ENCODE measurements at places on chromosomes 2 and 18.

DNA sequence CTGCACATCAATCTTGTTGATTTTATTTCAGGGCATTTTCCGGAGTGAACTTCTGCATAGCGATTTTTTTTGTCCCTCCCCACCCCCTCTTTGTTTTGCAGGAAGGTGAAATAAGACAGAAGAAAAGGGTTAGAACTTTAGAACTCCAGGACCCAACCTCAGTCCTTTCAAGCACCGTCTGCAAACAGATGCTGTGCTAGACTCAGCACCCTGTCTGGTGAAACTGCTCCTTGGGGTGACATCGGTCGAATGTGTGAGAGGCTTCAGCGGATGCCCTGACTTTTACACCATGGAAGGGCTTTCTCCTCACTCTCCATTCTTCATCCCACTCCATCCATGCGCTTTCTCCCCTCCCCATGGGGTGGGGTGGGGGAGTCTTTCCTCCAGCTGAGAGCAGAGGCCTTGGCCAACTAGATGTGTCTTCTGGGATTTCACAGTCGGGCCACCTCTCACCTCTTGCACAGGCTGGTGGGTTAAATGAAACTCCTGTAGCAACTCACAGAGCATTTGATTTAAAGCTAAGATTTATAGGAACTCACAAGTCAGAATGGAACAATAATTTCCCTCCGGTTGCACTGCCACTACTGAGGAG is 43.3 kb upstream of the EDAR start:
- H3K4me3 ChIP-seq, result peak overlapping the region; percentile 46
- no peaks in the 10 kb centered on the region for H3K36me3 ChIP-seq
- H3K4me1 ChIP-seq, result peaks cover 6% of the 10 kb centered on the region
- no peaks in the 10 kb centered on the region for H3K27me3 ChIP-seq
- no peak for DNase-seq

GRCh38 chr2:29218071-29218470 is 102.9 kb downstream of the CLIP4 start:
- no peak overlapping the region for H3K4me3 ChIP-seq
- DNase-seq, result no peak
- H3K27me3 ChIP-seq, result no peaks in the 10 kb centered on the region
- no peaks in the 10 kb centered on the region for H3K36me3 ChIP-seq

DNA sequence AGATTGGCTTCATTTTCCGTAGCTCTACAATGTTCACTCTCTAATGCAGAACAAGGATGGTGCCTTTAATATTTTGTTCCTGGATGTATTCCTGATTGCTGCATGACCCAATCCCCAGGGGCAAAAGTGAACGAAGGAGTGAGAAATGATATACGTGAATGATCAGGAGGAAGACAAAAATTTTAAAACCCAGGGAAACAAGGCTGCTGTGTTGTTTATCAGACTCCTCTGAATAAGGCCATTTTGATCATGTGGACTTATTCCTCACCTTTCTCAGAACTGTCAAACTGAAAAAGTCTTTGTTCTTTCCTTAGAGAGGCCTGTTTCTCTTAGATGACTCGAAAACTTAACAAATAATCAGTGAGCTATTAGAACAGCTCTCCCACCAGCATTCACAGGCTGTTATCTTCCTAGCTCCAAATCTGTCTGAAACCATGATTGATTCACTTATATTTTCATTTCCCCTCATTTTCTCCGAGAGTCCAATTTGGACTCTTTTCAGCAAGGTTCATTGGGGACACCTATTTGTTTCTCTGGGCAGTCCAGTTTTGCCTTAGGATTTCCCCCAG is 29.5 kb upstream of the COX7A2L start:
- no peak overlapping the region for H3K4me3 ChIP-seq
- H3K36me3 ChIP-seq, result no peaks in the 10 kb centered on the region
- no peak for DNase-seq
- H3K27ac ChIP-seq, result no peak overlapping the region
- no peaks in the 10 kb centered on the region for H3K4me1 ChIP-seq

DNA sequence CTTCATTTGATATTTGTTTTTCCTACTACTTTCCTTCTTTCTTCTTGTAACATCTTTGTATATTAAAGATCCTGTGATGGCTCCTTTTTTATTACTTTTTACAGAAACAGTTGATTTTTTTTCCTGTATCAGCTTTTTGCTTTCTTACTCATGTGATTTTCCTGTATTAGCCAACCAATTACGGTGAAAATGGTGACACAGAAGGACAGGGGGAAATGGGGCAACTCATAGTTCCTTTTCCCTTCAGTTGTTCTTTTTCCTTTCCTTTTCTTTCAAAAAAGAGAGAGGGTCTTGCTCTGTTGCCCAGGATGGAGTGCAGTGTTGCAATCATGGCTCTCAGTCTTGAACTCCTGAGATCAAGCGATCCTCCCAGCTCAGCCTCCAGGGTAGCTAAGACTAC is 117.8 kb downstream of the ATL2 start:
- DNase-seq, result no peak
- H3K36me3 ChIP-seq, result no peaks in the 10 kb centered on the region
- H3K4me1 ChIP-seq, result no peaks in the 10 kb centered on the region
- H3K4me3 ChIP-seq, result no peak overlapping the region
- H3K27me3 ChIP-seq, result no peaks in the 10 kb centered on the region

GRCh38 chr2:143282684-143283083 is 153.5 kb downstream of the ARHGAP15 start:
- H3K4me1 ChIP-seq, result no peaks in the 10 kb centered on the region
- H3K27me3 ChIP-seq, result no peaks in the 10 kb centered on the region
- no peak overlapping the region for H3K27ac ChIP-seq
- no peak for DNase-seq

DNA sequence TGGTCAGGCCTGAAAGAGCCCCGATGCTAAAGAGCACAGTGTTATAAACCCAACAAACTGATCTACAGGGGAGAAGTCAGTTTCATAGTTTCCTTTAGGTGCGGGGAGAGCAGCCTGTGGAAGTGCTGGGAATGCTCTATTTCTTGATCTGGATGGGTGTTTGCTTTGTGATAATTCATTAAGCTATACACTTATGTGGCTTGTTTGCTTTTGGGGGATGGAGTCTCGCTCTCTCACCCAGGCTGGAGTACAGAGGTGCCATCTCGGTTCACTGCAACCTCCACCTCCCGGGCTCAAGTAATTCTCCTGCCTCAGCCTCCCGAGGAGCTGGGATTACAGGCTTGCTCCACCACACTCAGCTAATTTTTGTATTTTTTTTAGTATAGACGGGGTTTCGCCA is 30.1 kb upstream of the CEP68 start:
- no peak for DNase-seq
- no peak overlapping the region for H3K27ac ChIP-seq
- no peak overlapping the region for H3K4me3 ChIP-seq
- no peaks in the 10 kb centered on the region for H3K27me3 ChIP-seq
- peaks cover 12% of the 10 kb centered on the region for H3K4me1 ChIP-seq
- H3K36me3 ChIP-seq, result no peaks in the 10 kb centered on the region

DNA sequence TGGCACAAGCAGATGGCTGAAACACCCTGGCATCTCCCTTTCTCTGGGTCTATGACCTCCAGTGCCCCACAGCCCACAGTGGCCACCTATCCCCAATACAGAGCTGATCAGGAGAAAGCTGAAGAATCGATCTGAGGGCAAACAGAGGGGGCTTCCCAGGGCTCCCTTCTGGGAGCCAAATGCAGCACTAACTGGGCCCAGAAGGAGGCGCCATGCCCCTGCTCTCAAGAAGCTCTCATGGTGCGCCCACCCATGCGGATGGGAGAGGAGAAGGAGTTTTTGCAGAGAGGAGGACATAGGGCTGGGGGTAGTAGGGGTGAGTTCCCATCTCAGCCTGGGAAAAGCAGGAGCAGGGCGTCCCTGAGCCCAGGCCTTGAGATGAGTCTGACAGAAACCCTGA is 787.3 kb upstream of the RAB6C start:
- H3K4me1 ChIP-seq, result no peaks in the 10 kb centered on the region
- no peaks in the 10 kb centered on the region for H3K27me3 ChIP-seq
- H3K4me3 ChIP-seq, result no peak overlapping the region
- H3K36me3 ChIP-seq, result no peaks in the 10 kb centered on the region
- DNase-seq, result no peak

DNA sequence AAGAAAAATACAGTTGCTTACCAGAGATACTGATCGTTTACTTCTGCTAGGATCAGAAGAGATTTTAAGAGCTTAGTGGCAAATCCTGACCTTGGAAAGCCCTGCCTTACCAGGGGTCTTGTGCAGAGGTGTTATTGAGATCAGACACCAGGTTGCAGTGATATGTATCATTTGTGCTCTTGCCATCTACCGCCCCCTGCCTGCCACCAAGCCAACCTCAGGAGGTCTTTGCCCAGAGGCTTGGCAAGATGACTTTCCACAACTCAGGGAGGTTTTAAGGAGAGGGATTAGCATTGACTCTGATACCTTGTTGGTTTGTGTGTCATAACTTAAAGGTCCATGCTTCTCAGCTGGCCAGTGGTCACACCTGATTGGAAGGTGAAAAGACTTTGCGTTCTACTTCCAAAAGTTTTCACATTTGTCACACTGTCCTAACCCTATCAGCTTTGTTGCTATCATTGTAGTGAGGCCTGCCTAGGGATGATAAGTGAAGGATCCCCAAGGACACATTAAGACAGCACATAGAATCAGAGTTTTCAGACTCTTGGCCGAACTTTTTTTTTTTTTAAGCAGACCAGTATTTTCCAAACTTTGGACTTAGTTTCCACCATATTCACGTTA is 46.2 kb upstream of the MGAT5 start:
- peaks cover 49% of the 10 kb centered on the region for H3K4me1 ChIP-seq
- no peak overlapping the region for H3K27ac ChIP-seq
- H3K36me3 ChIP-seq, result no peaks in the 10 kb centered on the region
- no peak overlapping the region for H3K4me3 ChIP-seq

- no peaks in the 10 kb centered on the region for H3K27me3 ChIP-seq
- no peaks in the 10 kb centered on the region for H3K36me3 ChIP-seq
- no peak overlapping the region for H3K27ac ChIP-seq
- peaks cover 4% of the 10 kb centered on the region for H3K4me1 ChIP-seq
Measured at GRCh38 chr2:168912901-168913369, 11.8 kb downstream of the G6PC2 start.

GRCh38 chr18:60146220-60146960 is 226.2 kb downstream of the MC4R start:
- no peak overlapping the region for H3K27ac ChIP-seq
- H3K4me3 ChIP-seq, result no peak overlapping the region
- H3K4me1 ChIP-seq, result no peaks in the 10 kb centered on the region
- no peaks in the 10 kb centered on the region for H3K36me3 ChIP-seq

GRCh38 chr2:195561116-195561921 is 95.7 kb upstream of the SLC39A10 start:
- H3K36me3 ChIP-seq, result no peaks in the 10 kb centered on the region
- H3K4me1 ChIP-seq, result peaks cover 9% of the 10 kb centered on the region
- no peak overlapping the region for H3K27ac ChIP-seq
- H3K4me3 ChIP-seq, result no peak overlapping the region
- no peak for DNase-seq
- H3K27me3 ChIP-seq, result no peaks in the 10 kb centered on the region

DNA sequence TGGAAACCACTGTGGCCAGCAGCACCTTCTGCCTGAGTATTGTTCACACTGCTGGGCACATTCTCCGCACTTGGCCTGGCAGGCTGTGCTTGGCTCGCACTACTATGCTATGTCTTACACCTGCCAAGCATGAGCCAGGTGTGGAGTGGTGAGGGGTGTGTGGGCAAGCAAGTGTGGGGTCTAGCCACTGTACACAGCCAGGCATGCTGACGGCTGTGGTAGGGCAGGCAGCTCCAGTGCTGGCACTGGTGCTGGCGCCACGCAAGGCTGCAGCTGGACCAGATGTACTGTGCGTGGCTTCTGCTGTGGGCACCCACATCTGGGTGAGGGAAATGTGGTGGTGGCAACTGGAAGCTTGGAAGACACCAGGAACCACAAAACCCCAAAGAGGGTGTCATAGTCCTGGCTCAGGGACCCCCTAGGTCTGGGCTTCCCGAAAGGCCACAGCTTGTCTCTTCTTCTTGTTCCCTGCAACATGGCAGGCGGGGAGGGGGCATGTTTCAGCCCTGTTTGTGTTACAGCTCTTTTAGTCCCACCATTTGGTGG is 101.5 kb downstream of the ALMS1 start:
- no peak overlapping the region for H3K4me3 ChIP-seq
- H3K4me1 ChIP-seq, result no peaks in the 10 kb centered on the region
- DNase-seq, result no peak
- no peak overlapping the region for H3K27ac ChIP-seq

GRCh38 chr2:98893911-98894321 is 42.1 kb downstream of the CRACDL start:
- H3K27me3 ChIP-seq, result no peaks in the 10 kb centered on the region
- DNase-seq, result no peak
- H3K4me3 ChIP-seq, result no peak overlapping the region
- no peaks in the 10 kb centered on the region for H3K4me1 ChIP-seq
- H3K27ac ChIP-seq, result no peak overlapping the region

DNA sequence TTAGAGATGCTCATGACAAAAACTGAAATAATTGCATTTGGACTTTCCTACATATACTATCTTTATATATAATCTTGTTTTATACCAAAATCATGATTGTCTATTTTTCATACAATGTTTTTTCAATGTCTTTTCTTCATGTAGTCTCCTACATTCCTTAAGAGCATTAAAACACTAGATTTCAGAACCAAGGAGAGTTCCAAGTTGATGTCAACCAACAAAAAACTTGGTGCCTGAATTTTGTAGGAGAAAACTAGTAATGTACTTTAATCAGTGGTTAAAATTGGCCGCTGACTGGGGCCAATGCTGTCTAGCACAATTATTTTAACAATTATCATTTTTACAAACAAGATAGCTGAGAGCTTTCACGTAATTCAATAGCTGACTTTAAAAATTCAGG is 678.8 kb downstream of the DCC start:
- no peak for DNase-seq
- no peaks in the 10 kb centered on the region for H3K4me1 ChIP-seq
- H3K36me3 ChIP-seq, result no peaks in the 10 kb centered on the region
- H3K4me3 ChIP-seq, result no peak overlapping the region
